CD4-positive, CD25-positive, alpha-beta regulatory T cell (primary cell): ENCODE measurements at places on chromosomes 6 and 20. TPM values are rescaled to one million over a fixed set of nuclear protein-coding genes. Genes with fewer than 3 reads are reported as not detected.

Gene F13A1
- total RNA-seq: 21.1 TPM

Gene DSTN
- 50.6 TPM for total RNA-seq

GRCh38 chr6:6331393-6331792 is 10.9 kb upstream of the F13A1 start:
- no peak overlapping the region for H3K4me3 ChIP-seq
- no peaks in the 10 kb centered on the region for H3K36me3 ChIP-seq
- H3K4me1 ChIP-seq: no peaks in the 10 kb centered on the region
- H3K27ac ChIP-seq: no peak overlapping the region
- DNase-seq: no peak

DNA sequence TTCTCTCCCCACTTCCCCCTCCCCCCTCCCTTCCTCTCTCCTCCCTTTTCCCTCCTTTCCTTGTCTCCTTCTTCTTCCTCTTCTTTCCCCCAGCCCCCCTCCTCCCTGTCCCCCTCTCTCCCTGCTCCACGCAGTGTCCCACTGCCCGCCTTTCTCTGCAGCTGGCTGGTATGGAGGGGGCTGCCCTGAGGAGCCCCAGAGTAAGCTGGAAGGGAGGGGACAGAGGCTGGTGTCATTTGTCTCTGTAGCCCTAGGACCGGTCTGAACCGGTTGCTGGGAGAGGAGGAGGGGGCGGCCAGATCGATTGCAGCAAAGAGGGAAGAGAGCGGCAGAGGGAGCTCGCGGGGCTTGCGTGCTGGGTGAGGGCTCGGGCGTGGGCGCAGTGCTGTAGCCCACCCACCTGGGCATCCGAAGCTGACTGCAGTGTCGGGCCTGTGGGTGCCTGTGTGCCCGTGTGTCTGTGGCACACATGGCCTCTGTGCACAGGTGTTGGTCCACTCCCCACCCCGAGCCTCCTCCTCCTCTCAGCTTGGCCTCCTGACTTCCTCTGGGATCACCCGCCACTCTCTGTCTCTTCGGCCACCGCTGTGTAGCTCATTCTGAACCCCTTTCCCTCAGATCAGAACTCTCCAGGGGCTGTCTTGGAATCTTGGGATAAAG is 50.6 kb downstream of the SRC start:
- H3K4me1 ChIP-seq: no peaks in the 10 kb centered on the region
- H3K4me3 ChIP-seq: no peak overlapping the region
- no peaks in the 10 kb centered on the region for H3K27me3 ChIP-seq
- H3K27ac ChIP-seq: no peak overlapping the region
- no peaks in the 10 kb centered on the region for H3K36me3 ChIP-seq
- no peak for DNase-seq

Gene TGM3
- total RNA-seq: not detected

GRCh38 chr6:118632359-118632758 is 19.0 kb downstream of the CEP85L start:
- H3K27ac ChIP-seq: no peak overlapping the region
- no peak for DNase-seq
- H3K4me3 ChIP-seq: no peak overlapping the region
- peaks cover 24% of the 10 kb centered on the region for H3K36me3 ChIP-seq
- H3K27me3 ChIP-seq: no peaks in the 10 kb centered on the region
- peaks cover 2% of the 10 kb centered on the region for H3K4me1 ChIP-seq

GRCh38 chr6:36171573-36171972 is 25.0 kb upstream of the BRPF3 start:
- H3K4me3 ChIP-seq: no peak overlapping the region
- no peaks in the 10 kb centered on the region for H3K27me3 ChIP-seq
- H3K4me1 ChIP-seq: peaks cover 8% of the 10 kb centered on the region
- no peaks in the 10 kb centered on the region for H3K36me3 ChIP-seq

Gene FOXF2
- total RNA-seq: not detected

DNA sequence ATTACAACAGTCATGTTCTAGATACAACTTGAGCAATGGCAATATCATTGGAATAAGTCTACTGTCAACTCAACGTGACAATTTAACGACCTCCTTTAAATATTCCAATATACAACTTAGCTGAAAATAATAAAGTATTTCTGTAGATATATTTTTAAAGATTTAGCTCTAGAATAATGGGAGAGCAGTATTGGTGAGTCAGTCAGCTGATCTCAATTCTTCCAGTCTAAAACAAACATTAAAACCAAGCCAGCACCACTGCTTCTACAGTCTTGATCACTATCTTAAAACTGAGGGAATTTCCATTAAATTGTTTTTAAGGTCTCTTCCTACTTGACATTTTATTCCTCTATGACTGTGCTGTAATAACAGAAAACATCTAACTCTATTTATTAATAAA is 38.2 kb downstream of the NOL7 start:
- peaks cover 25% of the 10 kb centered on the region for H3K4me1 ChIP-seq
- peaks cover 17% of the 10 kb centered on the region for H3K36me3 ChIP-seq
- no peak overlapping the region for H3K27ac ChIP-seq

Gene ERGIC3
- 132 TPM for total RNA-seq

Gene TNNC2
- total RNA-seq: 1.4 TPM

- H3K4me3 ChIP-seq: no peak overlapping the region
- H3K27me3 ChIP-seq: no peaks in the 10 kb centered on the region
- DNase-seq: no peak
- peaks cover 4% of the 10 kb centered on the region for H3K36me3 ChIP-seq
These were observed 485.4 kb downstream of the CDKAL1 start for GRCh38 chr6:21019614-21020013.

- H3K4me1 ChIP-seq: no peaks in the 10 kb centered on the region
- no peak overlapping the region for H3K27ac ChIP-seq
- no peaks in the 10 kb centered on the region for H3K27me3 ChIP-seq
These were observed 264.8 kb downstream of the RNGTT start for GRCh38 chr6:88698661-88699060.

Gene HLA-DRA
- 100 TPM for total RNA-seq

GRCh38 chr6:63637865-63638445 is 2.4 kb downstream of the PHF3 start:
- no peak for DNase-seq
- peaks cover 3% of the 10 kb centered on the region for H3K36me3 ChIP-seq
- peaks cover 54% of the 10 kb centered on the region for H3K4me1 ChIP-seq
- peak overlapping the region; percentile 98 for H3K4me3 ChIP-seq

- no peaks in the 10 kb centered on the region for H3K36me3 ChIP-seq
- peaks cover 5% of the 10 kb centered on the region for H3K4me1 ChIP-seq
- H3K27me3 ChIP-seq: no peaks in the 10 kb centered on the region
- no peak overlapping the region for H3K27ac ChIP-seq
These were observed 52.7 kb upstream of the PTGIS start for GRCh38 chr20:49620364-49621240.

DNA sequence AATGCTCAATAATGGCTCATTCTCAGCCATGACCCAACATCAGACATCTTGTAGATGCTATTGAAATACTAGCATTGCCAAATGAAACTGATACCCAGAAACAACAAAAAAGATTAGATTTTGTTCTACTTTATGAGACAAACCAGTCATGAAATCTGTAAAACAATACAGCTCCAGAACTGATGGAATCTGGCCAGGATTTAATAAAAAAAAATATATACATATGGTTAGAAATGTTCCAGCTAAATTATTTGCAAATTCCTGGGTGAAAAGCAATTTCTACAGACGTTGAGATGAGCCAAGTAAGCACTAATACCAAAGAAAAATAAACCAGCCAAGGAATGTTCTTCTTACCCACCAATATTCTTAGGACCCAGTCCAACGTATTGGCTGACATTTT is 201.3 kb downstream of the EPHA7 start:
- H3K4me3 ChIP-seq: no peak overlapping the region
- H3K27me3 ChIP-seq: no peaks in the 10 kb centered on the region
- no peaks in the 10 kb centered on the region for H3K4me1 ChIP-seq

DNA sequence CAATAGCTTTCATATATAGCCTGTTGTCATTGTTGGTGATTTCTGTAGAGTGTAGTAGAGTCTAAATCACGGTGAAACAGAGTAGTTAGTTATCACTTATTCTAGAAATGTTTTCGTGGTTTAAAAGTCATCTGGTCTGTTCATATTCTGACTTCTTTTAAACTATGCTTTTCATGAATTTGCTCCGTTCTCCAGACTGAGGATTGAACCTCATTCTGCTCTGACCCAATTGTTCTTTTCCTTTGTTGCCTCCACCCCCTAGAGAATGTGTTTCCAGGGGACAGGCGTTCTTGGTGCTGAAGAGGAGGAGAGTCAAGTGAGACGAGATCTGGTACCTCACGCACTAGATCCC is 748 bp upstream of the ZNF292 start:
- H3K27me3 ChIP-seq: no peaks in the 10 kb centered on the region
- H3K36me3 ChIP-seq: no peaks in the 10 kb centered on the region
- H3K4me1 ChIP-seq: peaks cover 71% of the 10 kb centered on the region
- H3K4me3 ChIP-seq: peak overlapping the region; percentile 87
- DNase-seq: no peak

Gene TP53TG5
- total RNA-seq: not detected

DNA sequence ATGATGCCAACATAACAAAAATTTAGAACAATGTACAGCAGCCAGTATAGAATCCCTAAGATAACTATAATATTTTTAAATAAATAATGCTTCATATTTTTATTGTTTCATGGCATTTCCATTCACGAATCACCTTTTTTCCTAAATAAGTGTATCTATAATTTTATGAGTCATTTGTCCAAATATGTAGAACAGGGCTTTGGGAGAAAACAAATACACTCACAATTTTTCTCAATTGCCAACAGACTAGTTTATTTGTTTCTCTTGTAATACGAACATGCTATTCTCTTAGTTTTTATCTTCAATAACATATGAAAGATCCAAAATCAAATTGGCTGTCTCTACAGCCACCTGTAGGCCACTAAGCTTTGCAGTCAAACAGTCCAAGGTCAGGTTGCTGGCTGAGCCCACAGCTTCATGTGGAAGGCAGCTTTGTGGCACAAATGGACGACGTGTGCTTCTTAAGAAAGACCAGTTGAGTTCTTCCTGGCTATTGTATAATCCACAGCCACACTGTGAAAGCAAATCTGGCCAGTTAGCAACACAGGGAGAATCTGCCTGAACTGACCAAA is 29.0 kb downstream of the MKKS start:
- no peak overlapping the region for H3K4me3 ChIP-seq
- H3K4me1 ChIP-seq: no peaks in the 10 kb centered on the region
- DNase-seq: no peak
- no peaks in the 10 kb centered on the region for H3K27me3 ChIP-seq

- peak; percentile 71 for DNase-seq
- no peaks in the 10 kb centered on the region for H3K27me3 ChIP-seq
- H3K27ac ChIP-seq: peak overlapping the region; percentile 88
- peaks cover 43% of the 10 kb centered on the region for H3K4me1 ChIP-seq
- peak overlapping the region; percentile 91 for H3K4me3 ChIP-seq
These were observed 999 bp upstream of the EHMT2 start for GRCh38 chr6:31898383-31899011.

DNA sequence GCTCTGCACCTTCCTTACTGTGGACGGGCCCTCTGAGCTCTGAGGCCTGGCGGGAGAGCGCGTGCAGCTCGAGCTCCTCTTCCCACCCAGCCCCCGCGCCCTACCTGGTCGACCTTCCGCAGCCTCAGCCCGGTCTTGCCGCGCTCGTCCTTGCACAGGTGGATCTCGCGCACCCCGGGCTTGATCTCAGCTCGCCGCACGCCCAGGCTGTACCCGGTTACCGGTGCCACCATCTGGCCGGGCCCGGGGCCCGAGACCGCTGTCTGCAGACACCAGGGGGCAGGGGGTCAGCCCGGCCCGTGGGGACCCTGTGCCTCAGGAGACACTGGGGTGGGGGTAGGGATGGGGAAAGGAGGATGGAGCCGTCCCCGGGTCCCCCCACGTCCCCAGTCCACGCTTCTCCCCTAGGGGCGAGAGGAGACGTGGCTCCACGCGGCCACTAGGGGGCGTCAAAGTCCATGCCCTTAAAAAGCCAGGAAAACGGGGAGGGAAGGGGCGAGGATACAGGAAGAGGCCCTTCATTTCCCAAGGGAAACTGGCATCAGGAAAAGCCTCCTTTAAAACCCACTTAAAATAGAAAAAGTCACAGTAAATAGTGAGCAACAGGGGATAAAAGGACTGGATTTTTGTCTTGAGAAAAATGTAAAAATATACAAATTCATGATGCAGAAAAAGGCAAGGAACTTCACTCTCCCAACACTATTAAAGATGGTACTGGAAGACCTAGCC is 15.5 kb downstream of the SDCBP2 start:
- peaks cover 6% of the 10 kb centered on the region for H3K4me1 ChIP-seq
- no peak overlapping the region for H3K27ac ChIP-seq
- DNase-seq: peak; percentile 64
- H3K4me3 ChIP-seq: no peak overlapping the region

- H3K4me3 ChIP-seq: no peak overlapping the region
- H3K36me3 ChIP-seq: no peaks in the 10 kb centered on the region
- H3K27ac ChIP-seq: no peak overlapping the region
- no peak for DNase-seq
- no peaks in the 10 kb centered on the region for H3K4me1 ChIP-seq
These were observed 89.2 kb upstream of the EXOC2 start for GRCh38 chr6:782141-782540.

- peaks cover 2% of the 10 kb centered on the region for H3K27me3 ChIP-seq
- H3K36me3 ChIP-seq: no peaks in the 10 kb centered on the region
- H3K4me3 ChIP-seq: no peak overlapping the region
- DNase-seq: no peak
These were observed 87.3 kb upstream of the AKIRIN2 start for GRCh38 chr6:87789198-87789899.

DNA sequence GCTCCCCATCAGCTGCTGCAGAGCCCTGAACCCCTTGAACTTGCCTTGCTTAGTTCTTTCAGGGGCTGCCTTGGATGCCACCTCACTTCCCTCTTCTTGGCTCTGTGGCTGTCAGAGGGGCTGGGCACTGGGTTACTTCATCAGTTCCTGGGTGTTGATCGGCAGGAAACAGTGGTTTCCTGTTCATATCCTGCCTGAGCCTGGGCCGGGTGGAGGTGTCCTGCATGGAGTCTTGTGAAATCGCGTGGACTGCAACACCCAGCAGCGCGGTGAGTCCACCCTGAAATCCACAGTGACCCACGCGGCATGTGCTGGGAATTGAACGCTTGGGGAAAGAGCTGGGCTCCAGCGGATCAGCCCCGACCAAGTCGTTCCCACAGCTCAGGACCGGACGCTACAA is 97.5 kb downstream of the CDH26 start:
- no peaks in the 10 kb centered on the region for H3K27me3 ChIP-seq
- peaks cover 50% of the 10 kb centered on the region for H3K4me1 ChIP-seq
- H3K36me3 ChIP-seq: no peaks in the 10 kb centered on the region
- peak overlapping the region; percentile 85 for H3K4me3 ChIP-seq
- DNase-seq: peak; percentile 27
